Kidney (tissue), 22 donors: ENCODE measurements at places on chromosomes 12 and 14. TPM values are rescaled to one million over a fixed set of nuclear protein-coding genes. Genes with fewer than 3 reads are reported as not detected.

Gene EIF2B2
- total RNA-seq = 44.0 TPM

Gene PTHLH
- total RNA-seq = 0.72 TPM

DNA sequence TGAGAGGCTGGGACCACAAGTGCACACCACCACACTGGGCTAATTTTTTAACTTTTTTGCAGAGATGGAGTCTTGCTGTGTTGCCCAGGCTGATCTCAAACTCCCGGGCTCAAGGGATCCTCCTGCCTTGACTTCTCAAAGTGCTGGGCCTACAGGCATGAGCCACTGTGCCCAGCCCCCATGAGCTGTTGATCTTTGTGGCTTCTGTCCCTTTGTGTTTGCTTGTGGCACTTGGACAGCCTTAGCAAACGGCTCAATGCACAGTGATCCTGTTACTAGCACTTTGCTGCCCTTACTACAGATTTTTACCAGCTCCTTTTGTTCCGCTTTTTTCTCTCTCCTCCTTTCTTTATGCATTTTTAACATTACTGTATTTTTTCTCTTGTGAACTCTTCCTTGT is 25.3 kb upstream of the EVL start:
- no peak for DNase-seq

DNA sequence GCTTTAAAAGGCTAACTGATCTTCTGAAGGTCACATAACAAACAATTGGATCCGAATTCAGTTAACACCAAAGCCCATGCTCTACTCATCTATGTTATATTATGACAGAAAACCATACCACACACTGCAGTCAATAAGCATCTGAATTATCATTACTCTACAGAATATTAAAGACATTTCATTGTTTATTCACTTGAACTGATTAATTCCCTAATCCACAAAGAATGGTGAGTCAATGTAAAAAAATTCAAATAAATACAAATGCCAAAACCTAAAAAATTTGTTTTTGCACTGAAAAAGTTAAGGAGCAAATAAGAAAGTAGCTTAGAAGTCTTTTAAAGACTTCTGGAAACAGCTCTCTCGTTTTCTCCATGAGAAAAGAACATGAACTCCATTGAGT is 13.7 kb downstream of the NID2 start:
- DNase-seq = no peak

DNA sequence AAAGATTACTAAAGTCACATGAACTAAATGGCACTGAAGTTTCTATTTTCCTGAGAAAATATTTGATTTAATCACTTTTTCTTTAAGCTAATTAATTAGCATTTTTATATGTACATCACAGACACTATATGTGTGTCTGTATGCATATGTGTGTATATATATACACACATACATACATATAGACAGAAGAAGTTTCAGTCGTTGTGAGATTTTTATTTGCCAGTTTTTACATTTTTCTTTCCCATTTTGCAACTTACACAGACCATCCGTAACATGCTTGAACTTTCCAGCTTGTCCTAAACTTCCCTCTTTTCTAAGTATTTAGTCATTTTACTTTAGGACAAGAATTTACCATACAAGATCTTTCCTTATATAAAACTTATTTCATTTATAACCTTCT is 299.1 kb downstream of the IPO8 start:
- no peak for DNase-seq
